Naive thymus-derived CD4-positive, alpha-beta T cell (primary cell): ENCODE measurements at places on chromosomes 2 and 18.
A peak's percentile ranks its signal among the peaks of the same experiment; 100 is the strongest.

DNA sequence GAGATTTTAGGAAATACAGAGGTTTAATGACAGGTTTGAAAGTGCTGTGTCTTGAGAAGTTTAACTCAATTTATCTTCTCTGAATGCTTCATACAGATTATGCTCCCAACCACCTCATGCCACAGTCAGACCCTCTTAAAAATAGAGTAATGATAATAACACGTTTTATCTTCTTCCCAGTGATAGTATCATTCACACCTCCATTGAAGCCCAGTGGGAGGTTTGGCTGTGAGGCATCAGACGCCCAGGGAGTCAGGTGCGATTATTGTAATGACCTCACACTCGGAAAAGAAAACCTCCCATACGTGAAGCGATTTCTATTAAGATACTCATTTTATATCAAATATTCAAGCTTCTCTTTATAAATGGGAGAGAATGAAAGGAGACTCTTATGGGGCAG, 366.3 kb downstream of the SETBP1 start:
- H3K27ac ChIP-seq, result no peak overlapping the region
- no peaks in the 10 kb centered on the region for H3K36me3 ChIP-seq
- H3K27me3 ChIP-seq, result no peaks in the 10 kb centered on the region
- no peaks in the 10 kb centered on the region for H3K4me1 ChIP-seq

DNA sequence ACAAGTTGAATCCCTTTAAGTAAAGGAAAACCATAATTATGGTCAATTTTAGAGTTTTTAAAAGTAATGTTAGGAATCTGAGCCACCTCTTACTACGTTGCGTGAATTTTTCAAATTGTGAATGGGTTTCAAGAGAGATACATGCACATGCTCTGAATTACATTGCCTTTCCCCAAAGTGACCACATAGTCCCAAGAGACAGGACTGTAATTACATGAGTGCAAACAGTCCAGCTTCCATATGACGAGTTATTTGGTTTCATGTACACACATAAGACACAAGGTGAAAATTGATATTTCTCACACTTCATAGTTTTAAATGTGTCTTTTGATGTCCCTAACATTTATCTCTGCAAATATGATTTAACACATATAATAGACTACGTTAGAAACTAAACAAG, 850.8 kb downstream of the LRP1B start:
- no peak overlapping the region for H3K4me3 ChIP-seq
- DNase-seq, result no peak
- no peaks in the 10 kb centered on the region for H3K4me1 ChIP-seq
- H3K27ac ChIP-seq, result no peak overlapping the region
- H3K36me3 ChIP-seq, result no peaks in the 10 kb centered on the region

DNA sequence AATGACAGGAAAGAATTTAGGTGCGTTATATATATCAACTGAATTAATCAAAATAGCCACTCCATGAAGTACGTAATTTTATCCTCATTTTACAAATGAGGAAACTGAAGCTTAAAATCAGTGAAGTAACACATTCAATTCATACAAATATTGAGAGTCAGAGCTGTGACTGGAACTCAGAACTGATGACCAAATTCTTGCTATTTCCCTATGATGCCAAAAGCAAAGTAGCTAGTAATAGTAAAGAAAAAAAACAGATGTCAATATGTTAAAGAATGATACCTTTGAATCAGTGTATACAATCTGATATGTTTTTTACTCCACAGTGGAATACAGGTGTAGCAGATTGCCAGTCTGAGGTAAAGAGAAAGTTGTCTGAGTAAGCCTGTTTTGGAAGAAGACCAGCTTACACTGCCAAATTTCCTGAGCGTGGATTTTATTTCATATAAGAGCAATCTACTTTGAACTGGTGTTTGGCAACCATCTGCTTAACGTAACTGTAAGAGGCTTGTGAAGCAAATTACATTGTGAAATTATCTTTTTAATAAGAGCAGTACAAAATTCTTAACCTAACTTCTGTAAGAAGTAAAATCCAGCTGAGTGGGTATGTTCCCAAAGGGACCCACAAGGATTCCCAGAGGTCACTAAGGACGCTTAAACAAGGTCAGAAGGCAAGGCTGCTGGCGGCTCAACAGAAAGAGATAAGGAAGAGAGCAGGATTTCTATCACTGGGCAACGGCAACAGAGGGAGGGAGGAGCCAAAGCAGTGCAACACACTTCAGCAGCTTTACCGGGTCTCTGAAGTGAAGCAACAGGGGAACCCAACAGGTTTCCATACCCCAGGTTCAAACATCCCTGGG, 85.6 kb downstream of the IKZF2 start:
- H3K4me1 ChIP-seq, result peaks cover 3% of the 10 kb centered on the region
- H3K27ac ChIP-seq, result no peak overlapping the region
- no peaks in the 10 kb centered on the region for H3K36me3 ChIP-seq
- DNase-seq, result no peak
- H3K4me3 ChIP-seq, result no peak overlapping the region
- H3K27me3 ChIP-seq, result no peaks in the 10 kb centered on the region

DNA sequence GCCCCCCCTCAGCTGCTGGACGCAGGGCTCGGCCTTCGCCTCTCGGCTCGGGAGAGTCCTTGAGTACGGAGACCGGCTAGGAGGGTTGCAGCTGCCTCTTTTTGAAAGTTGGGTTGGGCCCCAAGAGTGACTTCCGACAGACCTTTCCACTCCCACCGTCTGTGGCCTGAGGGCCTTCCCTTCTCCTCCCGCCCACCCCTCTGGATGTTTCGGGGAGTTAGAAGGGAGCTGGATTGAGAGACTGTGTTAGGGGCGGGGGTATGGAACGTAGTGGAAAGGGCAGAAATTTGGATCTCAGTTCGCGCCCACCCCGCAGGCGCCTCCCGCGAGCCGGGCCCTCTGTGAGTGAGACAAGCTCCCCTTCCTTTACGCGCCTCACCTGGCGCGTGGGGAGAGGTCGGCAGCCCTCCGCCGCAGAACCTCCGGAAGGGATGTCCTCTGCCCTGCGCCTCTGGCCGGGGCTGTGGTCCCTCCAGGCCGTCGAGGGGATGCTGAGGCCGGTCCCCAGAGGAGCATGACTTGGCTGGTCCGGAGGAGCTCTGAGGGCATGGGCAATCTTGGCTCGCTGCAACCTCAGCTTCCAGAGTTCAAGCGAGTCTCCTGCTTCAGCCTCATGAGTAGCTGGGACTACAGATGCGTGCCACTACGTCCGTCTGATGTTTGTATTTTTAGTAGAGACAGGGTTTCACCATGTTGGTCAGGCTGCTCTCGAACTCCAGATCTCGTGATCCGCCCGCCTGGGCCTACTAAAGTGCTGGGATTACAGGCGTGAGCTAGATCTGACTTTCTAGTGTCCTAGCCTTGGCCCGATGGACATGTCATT, 15.9 kb downstream of the C2orf74 start:
- peaks cover 44% of the 10 kb centered on the region for H3K4me1 ChIP-seq
- peaks cover 6% of the 10 kb centered on the region for H3K36me3 ChIP-seq
- DNase-seq, result peak; percentile 52
- no peaks in the 10 kb centered on the region for H3K27me3 ChIP-seq
- H3K4me3 ChIP-seq, result peak overlapping the region; percentile 82
